Activated naive CD8-positive, alpha-beta T cell treated with anti-CD3 and anti-CD28 coated beads, Interleukin-2, amount 10 ng/mL, durations not matched to agents 7 days and 5 days (primary cell): ENCODE measurements at places on chromosomes 5 and 9. TPM values are rescaled to one million over a fixed set of nuclear protein-coding genes. Genes with fewer than 3 reads are reported as not detected.

GRCh38 chr9:100277166-100277979, 75.4 kb downstream of the TEX10 start:
- no peak for DNase-seq

Gene HTR1A
- not detected for total RNA-seq

DNA sequence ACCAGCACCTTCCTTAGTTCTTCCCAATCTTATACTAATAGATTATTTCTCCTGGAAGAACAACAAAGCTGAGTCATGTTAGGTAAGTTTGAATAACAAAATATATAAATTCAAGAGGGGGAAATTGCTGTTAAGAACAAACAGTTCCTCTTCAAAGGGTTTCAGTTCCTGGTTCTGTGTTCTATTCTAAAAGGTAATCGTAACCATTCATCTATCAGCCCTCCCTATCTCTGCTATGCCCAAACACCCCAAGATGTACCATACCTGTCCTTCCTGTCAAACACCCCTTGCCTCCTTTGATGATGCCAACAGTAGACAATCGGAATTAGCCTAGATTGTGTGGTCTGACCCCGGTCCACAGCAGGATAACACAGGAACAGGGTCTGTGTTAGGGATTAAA, 4.2 kb upstream of the RNF180 start:
- DNase-seq = no peak

Gene CTXN3
- total RNA-seq = not detected

DNA sequence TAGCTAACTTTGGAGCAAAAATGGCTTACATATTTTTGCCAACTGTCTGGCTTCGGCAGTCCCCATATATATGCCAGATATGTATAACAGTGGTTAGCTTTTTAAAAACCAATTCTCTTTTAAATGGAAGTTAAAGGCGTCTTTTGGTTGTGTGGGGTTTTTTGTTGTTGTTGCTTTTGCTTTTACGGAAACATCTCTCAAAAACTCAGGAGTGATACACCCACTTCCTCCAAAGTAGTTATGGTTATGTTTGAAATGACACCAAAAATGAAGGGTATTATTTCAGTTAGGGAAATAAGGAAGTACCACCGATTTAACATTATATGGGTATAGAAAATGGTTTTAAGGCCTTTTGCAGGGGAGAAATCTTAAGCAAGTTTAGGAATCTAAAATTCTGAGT, 2.3 kb downstream of the CNOT8 start:
- no peak for DNase-seq

Gene SLC22A5
- total RNA-seq = 5.1 TPM

GRCh38 chr5:53321073-53321472, 159.4 kb upstream of the FST start:
- no peak for DNase-seq

- DNase-seq = peak; percentile 88
Measured at GRCh38 chr5:132410451-132411303, 41.2 kb downstream of the SLC22A5 start.

GRCh38 chr9:108835831-108836230, 20.0 kb downstream of the ACTL7B start:
- no peak for DNase-seq

DNA sequence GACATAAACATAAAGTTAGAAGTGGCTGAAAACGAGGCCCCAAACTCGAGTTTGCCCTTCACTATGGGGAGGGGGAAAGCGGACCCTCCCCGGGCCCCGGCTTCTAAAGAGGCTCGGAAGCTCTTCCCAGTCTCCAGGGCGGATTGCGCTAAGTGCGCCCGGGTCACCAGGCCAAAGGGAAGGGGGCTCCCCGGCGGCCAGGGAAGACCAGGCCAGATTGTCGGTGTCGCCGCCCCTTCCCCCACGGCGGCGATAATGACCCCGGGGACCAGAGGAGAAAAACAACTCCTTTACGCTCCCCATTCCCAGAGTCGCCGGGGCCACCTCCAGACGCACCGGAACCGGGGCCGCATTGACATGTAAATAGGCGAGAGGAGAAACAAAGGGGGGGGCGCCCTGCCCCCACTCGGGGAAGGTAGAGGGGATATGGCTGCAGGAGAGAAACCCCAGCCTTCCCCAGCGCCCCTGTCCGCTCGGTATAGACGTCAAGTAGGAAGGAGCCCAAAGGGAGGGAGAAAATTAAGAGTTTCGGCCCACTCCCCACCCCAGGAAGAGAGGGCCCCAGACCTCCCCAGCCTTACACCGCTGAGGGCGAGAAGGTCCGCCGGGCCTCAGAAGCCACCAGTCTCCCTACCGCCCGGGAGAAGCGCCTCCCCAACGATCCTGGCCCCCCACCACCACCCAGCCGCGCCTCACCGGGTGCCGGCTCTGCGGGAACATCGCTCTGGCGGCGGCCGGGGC, 1.7 kb downstream of the TLE1 start:
- DNase-seq = peak; percentile 33

Gene FAM219A
- total RNA-seq = 11.7 TPM

DNA sequence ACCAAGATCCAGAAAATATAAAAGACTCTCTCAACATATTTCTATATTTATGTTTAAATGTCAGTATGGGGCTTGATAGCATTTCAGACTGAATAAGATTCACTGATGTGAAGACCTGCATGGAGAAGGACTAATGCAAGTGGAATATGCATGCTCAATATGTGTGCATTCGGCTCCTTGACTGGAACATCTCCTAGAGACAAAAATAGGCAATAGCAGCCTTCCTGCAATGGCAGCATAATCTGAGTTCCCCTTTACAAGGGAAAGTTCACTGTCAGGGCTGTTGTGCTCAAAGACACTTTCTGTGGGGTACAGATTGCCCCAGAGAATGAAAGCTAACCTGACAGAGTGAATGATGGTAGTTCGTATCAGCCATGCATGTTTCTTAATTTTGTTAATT, 42.4 kb downstream of the STARD4 start:
- DNase-seq = no peak

Gene UNC5A
- not detected for total RNA-seq

- no peak for DNase-seq
Measured at GRCh38 chr9:129712634-129713401, 40.0 kb downstream of the PTGES start.

- no peak for DNase-seq
Measured at GRCh38 chr9:89698411-89699005, 93.7 kb downstream of the GADD45G start.

GRCh38 chr9:112325127-112325526, 8.3 kb downstream of the PTBP3 start:
- DNase-seq = no peak

Gene FAM221B
- not detected for total RNA-seq

DNA sequence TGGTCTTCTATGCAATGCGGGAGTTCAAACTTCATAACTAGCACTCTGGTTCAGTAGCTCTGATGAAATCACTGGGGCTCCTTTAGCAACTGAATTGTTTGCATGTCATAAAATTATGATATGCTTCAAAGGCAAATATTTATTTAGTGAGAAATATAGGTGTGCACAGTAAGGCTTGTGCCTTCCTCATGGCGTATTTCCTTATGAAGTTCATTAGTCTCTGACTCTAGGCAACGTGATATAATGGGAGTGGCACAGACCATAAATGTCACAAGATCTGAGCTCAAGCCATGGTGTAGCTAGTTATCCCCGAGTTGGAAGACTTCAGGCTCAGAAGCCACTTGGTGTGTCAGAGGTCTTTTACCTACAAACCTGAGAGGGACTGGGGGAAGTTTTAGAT, 35.5 kb downstream of the PIP5K1B start:
- no peak for DNase-seq

- DNase-seq = no peak
Measured at GRCh38 chr5:66818935-66819328, 222.7 kb downstream of the MAST4 start.

Gene GAPT
- total RNA-seq = not detected

- no peak for DNase-seq
Measured at GRCh38 chr5:137751869-137752491, 2.2 kb downstream of the HNRNPA0 start.

Gene RECK
- 9.3 TPM for total RNA-seq

GRCh38 chr9:108119530-108120113, 630.1 kb upstream of the KLF4 start:
- no peak for DNase-seq

GRCh38 chr5:147396070-147396823, 113.6 kb downstream of the DPYSL3 start:
- DNase-seq = no peak

GRCh38 chr5:92519811-92520632, 1061.0 kb downstream of the NR2F1-AS1 start:
- DNase-seq = no peak

Gene COL27A1
- total RNA-seq = 1.7 TPM

- DNase-seq = no peak
Measured at GRCh38 chr9:78899006-78899405, 602.1 kb downstream of the PSAT1 start.

- DNase-seq = no peak
Measured at GRCh38 chr5:54721116-54721515, 203.6 kb downstream of the SNX18 start.

DNA sequence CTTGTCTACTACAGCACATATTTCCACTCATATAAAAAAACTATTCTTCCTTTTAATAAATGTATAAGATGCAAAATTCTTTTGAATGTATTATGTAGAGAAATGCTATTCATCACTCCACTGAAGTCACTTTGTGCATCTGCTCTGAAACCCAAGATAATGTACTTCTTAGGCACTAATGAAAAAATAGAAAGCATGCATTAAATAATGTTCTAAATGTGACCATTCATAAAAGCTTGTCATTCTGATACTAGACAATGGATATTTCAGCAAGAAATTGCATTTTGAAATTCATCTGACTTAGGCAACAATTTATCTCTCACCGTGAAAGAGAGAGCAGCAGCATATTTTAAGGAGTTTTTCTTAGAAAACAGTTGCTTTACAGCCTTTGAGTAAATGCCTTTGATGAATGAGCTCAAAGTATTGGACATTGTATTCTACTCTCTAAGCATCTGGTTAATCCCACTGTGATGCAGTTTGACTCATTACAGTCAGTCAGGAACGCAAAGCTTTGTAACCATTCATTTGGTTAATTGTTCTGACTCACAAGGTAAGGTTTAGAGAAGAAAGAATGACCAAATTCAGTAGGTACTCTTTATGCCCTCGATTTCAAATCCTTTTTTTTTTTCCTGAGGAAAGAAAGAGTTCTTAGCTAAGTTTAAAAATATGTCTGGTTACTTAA, 2233.8 kb upstream of the C9orf72 start:
- DNase-seq = no peak

Gene CTNND2
- not detected for total RNA-seq
